Cerebellar nuclear complex (tissue), 1 donor: ENCODE measurements at places on chromosomes 12 and 14.

DNA sequence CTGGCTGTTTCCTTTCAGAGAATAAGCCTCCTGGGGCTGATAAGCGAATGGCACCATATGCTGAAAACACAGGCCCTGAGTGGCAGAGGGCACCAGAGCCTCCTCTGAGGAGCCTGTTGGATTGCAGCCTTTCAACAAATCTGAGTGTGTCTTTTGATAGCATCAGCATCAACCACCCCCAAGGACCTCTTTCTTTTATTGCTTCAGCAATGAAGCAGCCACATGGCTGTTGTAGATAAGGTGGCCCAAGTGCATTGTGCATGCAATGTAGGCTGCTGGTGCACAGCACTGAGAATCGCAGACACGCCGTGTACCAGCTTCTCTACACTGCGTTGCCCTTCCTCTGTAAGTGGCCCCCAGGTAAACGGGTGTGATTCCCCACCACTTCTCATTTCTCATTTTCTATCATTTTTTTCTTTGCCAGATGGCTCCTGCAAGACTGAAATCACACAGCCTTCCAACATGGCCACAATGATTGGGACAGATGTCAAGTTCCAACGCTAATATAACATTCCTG is 191.7 kb downstream of the DAD1 start:
- no peak for DNase-seq

GRCh38 chr12:51901881-51902280 is 5.4 kb upstream of the ACVRL1 start:
- DNase-seq = no peak

- no peak for DNase-seq
Observed at GRCh38 chr14:95361373-95362137, 41.8 kb upstream of the CLMN start.

DNA sequence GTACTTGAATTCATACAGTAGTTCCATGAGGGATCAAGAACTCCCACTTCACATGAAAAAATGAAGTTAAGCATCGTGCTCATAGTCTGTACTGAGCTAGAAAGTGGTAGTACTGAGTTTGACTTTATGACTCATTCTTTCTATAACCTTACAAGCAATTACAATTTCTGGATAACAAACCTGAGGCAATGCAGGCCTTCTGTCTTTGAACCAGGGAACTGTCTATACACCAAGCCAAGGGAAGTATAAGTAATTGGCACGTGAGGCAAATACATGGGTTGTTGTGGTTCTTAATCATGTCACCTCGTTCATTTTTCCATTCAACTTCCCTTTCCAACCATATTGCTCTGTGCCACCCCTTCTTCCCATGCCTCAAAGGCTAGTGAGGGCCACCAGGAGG is 16.8 kb downstream of the GNS start:
- no peak for DNase-seq

GRCh38 chr14:100098171-100098570 is 32.9 kb downstream of the EVL start:
- no peak for DNase-seq

- DNase-seq = no peak
Observed at GRCh38 chr14:96843137-96843536, 46.0 kb downstream of the VRK1 start.

DNA sequence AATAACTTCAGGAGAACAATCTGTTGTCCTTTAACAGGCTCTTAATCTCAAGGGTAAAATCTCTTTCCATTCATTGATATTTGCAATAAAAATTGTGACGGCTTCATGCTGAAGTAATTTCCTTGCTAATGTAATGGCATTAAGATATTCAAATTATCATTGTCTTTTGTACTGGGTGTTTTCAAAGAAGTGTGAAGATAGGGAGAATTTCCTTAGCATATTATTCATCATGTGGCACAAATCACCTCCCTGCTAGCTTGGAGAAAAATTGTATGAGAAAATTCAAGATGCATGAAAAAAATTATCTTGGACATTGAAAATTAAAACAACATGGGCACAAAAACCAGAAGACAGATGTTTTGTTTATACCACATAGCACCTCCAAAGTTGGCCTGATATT is 63.6 kb upstream of the ARID2 start:
- DNase-seq = no peak

DNA sequence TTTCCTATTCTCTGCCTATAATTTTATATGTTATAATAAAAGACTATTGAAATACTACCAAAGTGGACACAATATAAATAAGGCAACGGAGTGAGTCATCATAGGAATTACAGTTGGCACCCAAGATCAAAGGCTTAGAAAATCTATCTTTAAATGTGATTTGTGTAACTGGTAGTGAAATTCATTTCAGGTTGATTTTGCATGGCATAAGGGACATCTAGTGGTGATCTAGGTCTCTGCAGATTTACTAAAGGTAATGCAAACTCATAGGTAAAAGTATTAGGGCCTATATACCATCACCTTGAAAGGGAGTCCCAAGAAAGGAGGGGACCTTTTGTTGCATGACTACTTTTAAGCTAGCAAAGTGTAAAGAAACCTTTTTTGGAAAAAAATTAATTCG is 527.2 kb downstream of the NRXN3 start:
- no peak for DNase-seq

DNA sequence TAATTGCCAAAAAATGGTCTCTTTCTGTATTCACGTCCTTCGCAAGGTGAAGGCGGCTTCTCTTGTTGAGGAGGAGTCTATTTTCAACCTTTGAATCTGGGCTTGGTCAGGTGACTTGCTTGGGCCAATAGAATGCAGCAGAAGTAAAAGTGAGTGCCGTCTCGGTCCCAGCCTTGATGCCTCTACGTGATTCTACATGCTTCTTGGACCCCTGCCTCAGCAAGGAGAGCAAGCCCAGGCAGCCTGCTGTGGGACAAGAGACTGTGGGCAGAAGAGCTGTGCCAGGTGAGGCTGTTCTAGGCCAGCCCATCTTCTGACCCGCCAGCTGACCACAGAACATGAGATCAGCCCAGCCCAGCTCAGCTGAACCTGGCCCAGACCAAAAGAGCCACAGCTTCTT is 39.1 kb upstream of the CCDC63 start:
- DNase-seq = no peak

- no peak for DNase-seq
Observed at GRCh38 chr12:25993901-25994651, 35.6 kb downstream of the RASSF8 start.

DNA sequence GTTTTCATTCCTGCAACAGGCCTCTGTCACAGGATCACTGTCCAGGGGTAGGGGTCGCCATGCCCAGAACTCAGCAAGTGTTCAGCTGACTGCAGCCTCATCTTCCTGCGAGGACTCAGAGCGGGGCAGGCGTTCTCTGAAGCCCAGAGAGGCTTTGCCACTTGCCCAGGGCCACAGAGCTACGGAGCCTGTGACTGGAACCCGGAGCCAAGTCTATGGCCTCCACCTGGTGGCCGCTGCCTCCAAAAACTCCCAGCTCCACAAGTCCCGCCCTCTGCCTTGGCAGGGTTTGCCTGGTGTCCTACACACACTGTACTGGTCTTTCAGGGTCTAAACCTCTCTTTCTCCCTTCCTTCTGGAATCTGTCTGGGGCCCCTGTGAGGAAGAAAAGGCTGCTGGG is 8.7 kb upstream of the PPP1R13B start:
- DNase-seq = no peak

- no peak for DNase-seq
Observed at GRCh38 chr14:75258079-75258802, 20.4 kb upstream of the FOS start.

- DNase-seq = no peak
Observed at GRCh38 chr12:388541-389141, 479 bp downstream of the KDM5A start.

DNA sequence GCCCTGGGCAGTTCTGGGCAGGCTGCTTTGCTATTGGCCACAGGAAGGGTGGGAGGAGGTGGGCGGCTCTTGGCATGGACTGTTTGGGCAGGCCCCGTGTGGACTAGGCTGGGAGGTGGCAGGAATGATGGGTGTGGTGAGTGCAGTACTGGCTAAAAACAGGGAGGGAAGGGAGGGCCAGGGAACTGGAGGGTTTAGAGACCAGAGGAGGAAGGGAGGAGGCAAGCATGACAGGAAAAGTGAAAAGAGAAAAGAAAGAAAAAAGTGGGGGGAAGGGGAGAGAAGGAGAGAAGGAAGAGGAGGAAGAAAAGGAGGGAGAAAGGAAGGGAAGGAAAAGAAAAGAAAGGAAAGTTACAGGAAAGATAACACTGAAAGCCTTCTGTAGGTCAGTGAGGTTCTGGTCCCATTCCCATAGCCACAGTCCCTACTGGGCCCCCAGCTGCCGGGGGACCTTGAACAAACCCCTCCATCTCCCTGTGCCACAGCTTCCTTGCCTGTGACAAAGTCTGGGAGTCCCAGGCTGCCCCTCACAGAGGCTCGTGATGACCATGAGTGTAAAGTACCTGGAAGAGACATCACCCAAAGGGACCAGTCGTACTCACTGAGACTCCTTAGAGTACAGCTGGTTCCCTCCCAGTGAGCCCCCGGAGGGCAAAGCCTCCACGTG is 1.1 kb upstream of the C14orf132 start:
- no peak for DNase-seq

GRCh38 chr12:96522690-96523089 is 33.3 kb downstream of the CFAP54 start:
- no peak for DNase-seq

DNA sequence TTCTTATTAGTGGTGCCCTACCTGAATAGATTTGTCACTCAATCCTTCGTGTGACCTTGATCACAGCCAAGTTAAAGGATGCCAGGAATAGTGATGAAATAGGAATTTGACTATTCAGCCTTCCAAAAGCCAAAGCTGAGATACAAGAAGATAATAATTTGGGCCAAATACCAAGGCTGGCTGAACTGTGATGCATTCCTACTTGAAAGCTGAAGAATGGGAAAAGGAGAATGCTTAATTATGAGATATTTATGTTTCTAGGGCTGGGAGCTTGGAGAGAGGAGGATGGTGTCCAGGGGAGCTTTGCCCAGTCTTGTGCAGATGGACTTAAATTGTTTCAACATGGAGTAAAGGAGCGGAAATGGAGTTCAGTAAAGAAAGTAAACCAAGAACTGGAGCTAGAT is 5.2 kb downstream of the RNASE7 start:
- DNase-seq = no peak

- DNase-seq = no peak
Observed at GRCh38 chr14:61151251-61151650, 129.9 kb downstream of the TMEM30B start.

DNA sequence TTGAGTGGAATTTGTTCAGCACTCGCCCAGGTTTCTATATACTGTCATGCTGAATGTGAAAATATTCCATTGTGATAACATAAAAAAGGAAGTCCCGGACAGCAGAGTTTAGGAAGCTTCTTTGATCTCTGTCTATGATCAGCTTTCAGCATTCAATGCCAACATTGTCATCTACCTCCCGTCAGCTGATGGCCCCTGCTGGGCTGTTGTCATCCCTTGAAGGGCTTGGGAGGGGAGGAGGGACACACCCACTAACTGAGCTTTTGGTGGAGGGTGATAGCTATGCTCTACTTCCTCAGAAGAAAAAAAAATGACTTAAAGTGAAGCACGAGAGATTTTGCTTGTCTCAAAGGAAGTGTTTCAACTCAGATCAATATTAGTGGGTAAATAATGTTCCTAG is 4.7 kb upstream of the KRT77 start:
- DNase-seq = no peak

GRCh38 chr12:74626397-74626796 is 88.8 kb downstream of the ATXN7L3B start:
- DNase-seq = no peak

DNA sequence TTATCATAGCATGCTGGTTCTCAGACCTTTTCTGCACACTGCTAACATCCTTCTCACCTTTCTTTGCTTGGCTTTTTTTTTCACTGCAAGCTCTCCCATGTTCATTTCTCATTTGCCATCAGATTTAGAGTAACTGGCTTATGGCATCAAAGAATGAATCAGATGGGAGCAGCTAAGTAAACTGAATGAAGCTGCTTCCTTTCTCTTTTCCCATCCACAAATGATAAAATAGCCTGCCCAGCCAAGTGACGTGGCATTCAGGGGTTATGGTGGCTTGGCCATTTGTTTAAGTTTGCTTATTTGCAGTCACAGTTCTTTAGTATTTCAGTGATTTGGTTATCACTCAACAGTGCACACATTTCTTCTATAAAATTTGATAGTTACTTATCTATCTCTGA is 708.6 kb downstream of the DIO2 start:
- no peak for DNase-seq

- DNase-seq = no peak
Observed at GRCh38 chr14:103748534-103748857, 32.9 kb downstream of the ZFYVE21 start.

DNA sequence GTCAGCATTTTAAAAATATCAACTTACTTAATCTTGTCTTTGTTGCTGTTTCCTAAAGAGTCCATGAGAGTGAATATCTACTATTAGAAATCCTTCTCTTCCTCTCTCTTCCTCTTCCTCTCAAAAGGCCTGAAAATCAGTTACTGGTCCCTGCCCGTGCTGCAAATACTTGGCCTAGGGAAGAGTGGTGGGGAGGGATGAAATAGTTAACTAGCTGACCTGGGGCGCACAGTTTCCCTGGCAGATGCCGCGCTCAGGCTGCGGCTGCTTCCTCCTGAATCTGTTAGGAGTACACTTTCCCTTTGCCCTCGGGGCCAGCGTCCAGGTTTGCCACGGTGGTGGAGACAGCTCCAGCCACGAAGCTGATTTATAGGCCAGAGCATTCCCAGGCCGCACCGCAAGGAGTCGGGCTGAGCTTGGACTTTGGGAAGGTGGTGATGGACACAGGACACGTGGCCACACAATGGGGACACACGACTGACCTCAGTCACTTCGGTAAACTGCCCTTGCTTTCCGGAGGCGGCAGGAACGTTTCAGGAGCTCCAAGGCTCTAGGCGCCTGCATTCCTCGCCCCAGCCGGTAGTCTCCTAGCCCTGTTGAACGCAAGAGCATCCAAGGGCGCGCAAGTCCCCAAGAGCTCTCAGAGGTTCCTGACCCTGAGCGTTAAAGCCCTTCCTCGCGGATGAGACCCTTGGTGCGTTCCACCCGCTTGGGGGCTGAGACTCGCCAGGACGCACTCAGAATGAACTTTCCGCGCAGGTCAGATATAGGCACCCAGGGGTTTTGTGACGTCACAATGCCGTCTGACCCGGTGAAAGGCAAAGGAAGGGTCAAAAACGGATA is 7.1 kb upstream of the ASCL1 start:
- DNase-seq = no peak

GRCh38 chr14:45526715-45527549 is 273.9 kb upstream of the MIS18BP1 start:
- DNase-seq = no peak

DNA sequence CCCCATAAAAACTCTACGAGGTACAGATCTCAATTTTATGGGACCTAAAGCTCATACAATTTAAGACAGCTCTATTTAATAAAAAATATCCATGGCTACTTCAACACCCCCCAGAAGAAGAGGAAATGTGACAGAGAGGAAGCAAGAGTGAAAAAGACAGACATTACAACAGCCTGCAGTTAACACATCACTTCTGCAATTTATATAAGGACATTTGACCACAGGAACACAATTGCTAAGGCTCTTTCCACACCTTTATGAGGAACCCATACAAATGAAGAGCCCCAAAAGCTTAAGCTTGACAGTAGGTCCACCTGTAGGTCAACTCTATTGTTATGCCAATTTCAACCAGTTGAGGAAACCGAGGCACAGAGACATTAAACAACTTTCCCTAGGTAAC is 5.6 kb downstream of the OR10P1 start:
- no peak for DNase-seq
